ENCODE measurements at places on chromosomes 1 and 21.
A peak's percentile ranks its signal among the peaks of the same experiment; 100 is the strongest.

DNA sequence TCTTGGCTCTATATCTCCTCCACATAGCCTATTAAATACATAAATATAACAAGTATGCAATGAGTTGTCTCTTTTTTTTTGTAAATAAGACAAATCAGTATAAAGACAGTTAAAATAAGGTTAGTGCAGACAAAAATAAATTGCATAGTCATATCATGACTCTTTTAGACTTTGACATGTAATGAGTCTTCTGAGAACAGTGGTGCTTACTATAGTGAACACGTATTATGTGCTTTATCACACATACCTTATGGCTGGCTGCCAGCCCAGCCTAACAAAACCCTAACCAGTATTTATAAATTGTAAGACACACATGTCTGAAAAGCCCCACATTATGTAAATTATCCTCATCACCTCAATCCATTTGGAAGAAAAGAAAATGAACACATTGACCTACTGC lies 29.1 kb upstream of the F13B start:
- no peak for DNase-seq

DNA sequence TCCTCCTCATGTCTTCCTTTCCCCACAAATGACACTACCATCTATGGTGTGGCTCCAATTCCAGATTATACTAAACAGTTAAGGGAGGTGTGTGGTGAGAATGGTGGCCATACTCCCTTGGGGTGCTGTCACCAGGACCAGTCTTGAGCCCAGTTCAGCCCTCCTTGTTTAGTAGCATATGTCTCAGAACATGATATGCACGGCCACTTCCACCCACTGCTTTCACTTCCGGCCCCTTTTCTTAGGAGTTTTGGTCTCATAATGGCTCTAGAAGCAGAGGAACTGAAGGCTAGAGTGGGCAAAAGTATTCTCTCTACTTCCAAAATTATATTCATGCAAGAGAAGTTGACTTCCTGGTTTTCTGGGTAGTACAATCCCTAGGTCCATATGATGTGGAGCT lies 45.3 kb upstream of the CACNA1E start:
- DNase-seq: no peak

- no peak for DNase-seq
Measured at GRCh38 chr1:65195495-65196417, 47.8 kb downstream of the AK4 start.

- no peak for DNase-seq
Measured at GRCh38 chr1:229768232-229768631, 142.2 kb downstream of the URB2 start.

- DNase-seq: no peak
Measured at GRCh38 chr1:223430236-223430635, 37.0 kb downstream of the CCDC185 start.

DNA sequence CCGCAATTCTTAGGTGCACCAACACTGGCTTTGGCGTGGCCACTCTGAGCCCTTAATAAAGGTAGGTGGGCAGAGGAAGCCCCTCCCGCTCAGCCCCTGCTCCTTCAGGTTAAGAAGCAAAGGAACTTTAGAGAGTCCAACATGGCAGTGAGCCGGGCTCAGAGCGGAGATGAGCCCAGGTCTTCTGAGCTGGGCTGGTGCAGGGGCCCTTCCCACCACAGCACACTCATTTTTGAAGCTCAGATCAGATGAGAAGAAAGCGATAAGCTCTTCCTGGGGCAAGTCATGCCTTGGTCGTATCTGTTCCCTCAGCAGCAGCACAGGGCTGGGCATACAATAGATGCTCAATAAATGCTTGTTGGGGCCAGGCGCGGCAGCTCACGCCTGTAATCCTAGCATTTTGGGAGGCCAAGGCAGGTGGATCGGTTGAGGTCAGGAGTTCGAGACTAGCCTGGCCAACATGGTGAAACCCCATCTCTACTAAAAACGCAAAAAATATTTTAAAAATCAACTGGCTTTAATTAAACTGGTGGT lies 51.1 kb upstream of the TARDBP start:
- no peak for DNase-seq

GRCh38 chr1:16677552-16678431 lies 11.0 kb upstream of the RNU1-3 start:
- DNase-seq: peak; percentile 55

GRCh38 chr1:156502391-156502893 lies 1.9 kb upstream of the MEF2D start:
- no peak for DNase-seq

DNA sequence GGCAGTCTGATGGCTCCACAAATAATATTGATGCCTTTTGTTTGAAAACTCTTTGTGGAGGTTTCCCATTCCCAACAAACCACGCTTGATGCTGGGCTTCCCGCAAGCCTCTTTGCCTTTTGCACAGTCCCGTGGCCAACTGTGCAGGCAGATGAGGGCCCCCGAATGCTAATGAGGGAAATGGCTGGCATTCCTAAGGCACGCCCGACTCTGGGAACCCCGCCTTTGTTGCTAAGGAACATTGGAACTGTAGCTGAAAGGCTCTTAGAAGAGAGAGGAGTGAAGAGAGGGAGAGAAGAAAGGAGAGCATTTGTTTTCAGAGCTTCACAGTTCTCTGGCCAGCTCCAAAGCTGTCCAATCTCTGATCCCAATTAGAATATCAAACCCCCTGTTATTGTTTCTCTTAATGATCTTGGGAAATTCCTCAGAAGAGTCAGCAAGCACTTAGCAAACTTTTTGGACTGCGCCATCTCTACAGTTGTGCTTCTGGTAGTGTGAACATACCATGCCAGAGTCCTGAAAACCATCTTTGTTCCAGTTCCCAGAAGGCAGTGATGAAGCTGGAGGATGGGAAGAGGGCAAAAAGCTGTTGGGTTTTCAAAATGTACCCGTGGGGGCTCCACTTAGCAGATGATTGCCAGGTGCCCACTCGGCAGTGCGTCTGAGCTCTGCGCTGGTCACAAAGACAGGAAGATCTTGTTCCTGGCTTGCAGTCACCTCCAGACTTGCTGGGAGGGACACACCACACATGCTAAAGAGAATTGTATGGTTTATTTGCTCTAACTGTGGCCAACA lies 60.1 kb upstream of the CYP2J2 start:
- no peak for DNase-seq

- DNase-seq: no peak
Measured at GRCh38 chr1:245879091-245879490, 628.0 kb downstream of the SMYD3 start.

GRCh38 chr21:33028287-33028670 lies 2.5 kb downstream of the OLIG2 start:
- DNase-seq: no peak

DNA sequence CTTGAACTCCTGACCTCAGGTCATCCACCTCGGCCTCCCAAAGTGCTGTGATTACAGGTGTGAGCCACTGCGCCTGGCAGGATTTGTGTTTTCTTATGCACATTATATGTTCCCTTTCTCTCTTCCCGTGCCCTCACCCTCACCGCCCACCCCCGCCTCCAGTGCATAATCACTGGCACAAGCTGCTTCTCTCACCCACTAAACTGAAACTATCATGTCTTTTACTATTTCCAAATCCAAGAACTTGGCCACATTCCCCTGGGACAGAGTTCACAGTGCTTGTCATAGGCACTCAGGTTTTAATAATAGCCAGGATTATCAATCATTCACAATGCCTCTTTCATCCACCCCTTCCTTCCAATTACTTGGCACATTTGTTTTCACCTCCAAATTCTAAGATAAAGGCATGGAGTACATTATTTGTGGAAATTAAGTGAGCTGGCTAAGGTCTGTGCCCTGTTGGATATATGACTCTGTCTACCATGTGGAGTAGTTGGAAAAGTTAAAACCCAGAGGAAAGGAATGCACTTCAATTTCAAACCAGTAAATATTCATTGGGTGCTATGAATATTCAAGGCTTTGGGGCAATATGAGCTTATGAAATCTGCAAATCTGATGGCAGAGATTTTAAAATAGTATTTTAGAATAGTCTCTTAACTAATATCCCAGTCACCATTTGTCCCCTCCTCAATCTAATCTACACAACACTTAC lies 17.6 kb upstream of the MAPKAPK2 start:
- DNase-seq: no peak

DNA sequence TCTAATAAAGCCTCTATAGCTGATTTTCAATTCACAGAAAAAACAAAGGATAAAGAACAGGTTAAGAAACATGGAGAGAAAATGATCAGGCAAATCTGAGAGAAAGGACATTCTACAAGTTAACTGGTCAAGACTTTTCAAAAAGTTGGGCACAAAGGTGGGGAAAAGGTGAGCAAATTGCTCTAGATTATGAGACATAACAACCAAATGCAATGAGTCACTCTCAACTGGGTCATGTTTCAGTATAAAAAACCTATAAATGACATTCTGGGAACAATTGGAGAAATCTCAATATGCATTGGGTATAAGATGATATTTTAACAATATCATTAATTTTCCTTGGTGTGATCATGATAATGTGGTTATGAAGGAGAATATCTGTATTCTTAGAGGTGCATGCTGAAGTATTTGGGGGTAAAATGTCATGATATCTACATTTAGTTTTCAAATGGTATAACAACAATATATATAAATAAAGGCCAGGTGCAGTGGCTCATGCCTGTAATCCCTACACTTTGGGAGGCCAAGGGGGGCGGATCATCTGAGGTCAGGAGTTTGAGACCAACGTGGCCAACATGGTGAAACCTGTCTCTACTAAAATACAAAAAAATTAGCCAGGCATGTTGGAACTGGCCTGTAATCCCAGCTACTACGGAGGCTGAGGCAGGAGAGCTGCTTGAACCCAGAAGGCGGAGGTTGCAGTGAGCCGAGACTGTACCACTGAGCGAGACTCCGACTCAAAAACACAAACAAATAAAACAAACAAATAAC lies 27.0 kb downstream of the ANKRD13C start:
- no peak for DNase-seq

DNA sequence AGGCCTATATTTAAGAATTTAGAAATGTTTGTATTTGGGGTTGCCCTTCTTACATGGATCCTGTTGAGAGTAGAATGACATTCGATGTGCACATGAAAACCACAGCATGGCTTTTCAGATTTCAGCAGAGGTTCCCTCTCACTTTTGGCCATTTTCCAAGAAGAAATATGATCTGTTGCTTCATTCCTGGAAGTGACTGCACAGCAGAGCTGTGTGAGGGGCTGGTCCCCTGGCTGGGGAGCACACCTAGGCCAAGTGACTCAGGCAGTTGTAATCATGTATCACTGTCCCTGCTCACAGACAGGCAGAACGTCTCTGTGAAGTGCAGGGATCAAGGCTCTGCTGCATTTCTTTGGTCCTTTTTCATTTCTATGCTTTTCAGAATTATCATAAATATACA lies 32.3 kb downstream of the AGT start:
- DNase-seq: no peak

DNA sequence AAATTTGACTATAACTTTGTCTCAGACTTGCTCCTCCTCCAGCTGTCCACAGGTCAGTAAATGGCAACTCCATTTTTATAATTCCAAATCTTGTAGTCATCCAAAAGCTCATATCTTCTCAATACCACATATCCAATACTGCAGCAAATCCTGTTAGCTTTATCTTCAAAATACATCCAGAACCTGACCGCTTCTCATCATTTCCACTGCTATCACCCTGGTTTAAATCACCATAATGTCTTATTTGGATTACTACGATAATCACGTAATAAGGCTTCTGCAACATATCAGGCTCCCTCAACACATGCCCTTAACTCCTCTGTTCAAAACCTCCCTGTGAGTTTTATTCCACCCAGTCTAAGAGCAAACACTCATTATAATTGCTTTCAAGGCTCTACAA lies 34.5 kb downstream of the ERO1B start:
- no peak for DNase-seq

GRCh38 chr1:47680815-47681475 lies 243.1 kb downstream of the FOXD2 start:
- DNase-seq: no peak

DNA sequence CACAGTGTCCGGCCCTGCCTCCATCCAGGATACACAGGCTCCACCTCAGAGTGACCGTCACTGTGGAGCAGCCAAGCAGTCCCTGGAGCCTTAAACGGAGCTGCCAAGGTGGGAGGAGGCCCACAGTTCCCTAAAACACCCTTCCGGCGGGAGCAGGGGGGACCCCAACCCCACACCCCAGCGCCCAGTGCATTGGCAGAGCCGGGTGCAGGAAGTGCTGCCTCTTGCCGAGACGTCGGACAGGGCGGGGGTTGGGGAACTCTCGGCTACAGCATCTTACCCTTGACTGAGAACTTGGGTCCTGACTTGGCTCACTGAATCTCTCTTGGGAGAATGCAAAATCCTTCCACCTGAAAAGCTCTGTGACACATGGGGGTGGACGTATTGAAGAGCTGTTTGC lies 38.7 kb upstream of the TMEM51 start:
- DNase-seq: no peak

- DNase-seq: no peak
Measured at GRCh38 chr1:156845953-156846545, 12.9 kb downstream of the INSRR start.

GRCh38 chr1:151759241-151759640 lies 4.1 kb downstream of the MRPL9 start:
- DNase-seq: no peak

DNA sequence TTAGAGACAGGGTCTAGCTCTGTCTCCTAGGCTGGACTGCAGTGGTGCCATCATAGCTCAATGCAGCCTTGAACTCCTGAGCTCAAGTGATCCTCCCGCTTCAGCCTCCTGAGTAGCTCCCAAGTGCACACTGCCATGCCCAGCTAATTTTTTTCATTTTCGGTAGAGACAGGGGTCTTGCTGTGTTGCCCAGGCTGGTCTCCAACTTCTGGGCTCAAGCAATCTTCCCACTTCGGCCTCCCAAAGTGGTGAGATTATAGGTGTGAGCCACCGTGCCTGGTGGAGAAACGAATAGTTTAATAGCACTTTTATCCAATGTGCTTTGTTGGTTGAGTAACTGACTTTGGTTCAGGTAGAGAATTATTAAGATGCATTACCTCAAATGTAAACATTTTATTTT lies 20.9 kb downstream of the PIK3CD start:
- no peak for DNase-seq

DNA sequence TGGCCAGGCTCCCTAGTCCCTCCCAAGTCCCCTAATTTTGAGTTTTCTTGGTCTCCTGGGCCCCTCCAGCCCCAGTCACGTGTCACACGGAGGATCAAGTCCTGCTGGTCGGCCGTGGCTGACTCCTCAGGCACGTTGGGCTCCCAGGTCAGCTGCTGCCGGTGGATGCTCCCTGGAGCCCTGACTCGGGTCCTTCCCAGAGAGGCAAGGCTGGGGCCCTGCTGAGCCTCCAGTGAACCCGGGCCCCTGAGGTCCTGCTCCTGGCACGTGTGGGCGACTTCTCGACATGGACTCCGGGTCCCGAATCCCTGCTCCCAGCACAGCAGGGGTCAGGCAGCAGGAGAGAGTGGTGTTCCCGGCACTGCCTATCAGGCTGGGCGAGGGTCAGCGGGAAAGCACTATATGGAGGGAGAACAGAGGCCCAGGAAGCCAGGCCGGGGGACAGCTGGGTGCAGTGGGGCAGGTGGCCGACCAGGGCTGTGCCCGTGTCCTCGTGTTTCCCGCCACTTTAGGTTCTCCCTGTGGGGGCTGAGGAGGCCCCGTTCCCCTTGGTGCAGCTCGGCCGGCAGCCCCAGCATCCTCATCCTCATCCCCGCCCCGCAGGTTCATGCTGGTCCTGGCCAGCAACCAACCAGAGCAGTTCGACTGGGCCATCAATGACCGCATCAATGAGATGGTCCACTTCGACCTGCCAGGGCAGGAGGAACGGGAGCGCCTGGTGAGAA lies 13.2 kb downstream of the TMEM240 start:
- DNase-seq: no peak

GRCh38 chr1:39882152-39882551 lies 1.2 kb downstream of the TRIT1 start:
- DNase-seq: no peak

GRCh38 chr1:24226749-24227148 lies 39.7 kb upstream of the IFNLR1 start:
- DNase-seq: no peak

GRCh38 chr1:64550510-64550909 lies 80.6 kb downstream of the CACHD1 start:
- no peak for DNase-seq
